ENCODE measurements at places on chromosomes 2 and 18.
A peak's percentile ranks its signal among the peaks of the same experiment; 100 is the strongest.

DNA sequence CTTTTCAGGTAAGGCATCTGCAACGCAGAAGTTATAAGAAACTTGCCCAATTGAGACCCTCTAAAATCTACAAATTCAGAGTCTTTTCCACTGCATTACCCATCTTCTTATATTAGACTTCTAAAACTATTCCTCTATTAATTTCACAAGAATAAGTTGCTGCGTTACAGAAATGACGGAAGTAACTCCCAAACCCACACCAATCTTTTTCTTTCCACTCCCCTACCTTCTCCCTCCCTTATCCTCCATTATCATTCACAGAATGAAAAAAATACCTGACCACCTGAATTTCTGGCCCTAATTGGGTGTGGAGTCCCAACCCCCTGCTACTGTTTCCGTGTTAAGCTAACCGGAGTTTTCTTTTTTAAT is 689 bp downstream of the RPRD1A start:
- no peak for DNase-seq

- no peak for DNase-seq
Measured at GRCh38 chr2:240655931-240656886, 26.5 kb downstream of the AQP12B start.

DNA sequence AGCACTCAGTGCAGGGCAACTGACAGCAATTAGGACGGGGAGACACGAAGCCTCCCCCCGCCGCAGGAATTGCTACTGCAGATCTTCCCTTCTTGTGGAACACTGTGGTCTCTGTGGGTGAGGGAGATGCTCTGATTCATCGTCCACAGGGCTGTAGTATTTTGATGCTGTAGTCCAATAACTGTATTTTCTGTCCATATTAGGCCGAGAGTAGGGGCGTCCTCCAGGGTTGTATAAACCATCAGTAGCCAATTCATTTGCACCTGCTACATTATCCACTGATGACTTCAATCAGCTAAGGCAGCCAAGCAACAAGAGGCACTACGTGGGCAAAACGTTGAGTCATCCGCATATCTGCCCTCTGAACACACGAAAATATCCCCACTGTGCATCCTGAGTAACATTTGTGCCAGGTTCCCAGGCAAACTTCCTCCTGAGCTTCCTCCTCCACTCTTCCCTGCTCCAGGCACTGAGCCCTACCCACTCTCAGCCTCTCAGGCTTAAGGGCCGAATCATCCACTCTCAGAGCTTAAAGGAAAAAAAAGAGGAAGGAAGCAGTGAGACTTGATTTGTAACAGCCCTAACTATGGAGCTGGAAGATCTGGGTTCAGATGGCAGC is 62.1 kb downstream of the LBH start:
- DNase-seq = peak; percentile 6

DNA sequence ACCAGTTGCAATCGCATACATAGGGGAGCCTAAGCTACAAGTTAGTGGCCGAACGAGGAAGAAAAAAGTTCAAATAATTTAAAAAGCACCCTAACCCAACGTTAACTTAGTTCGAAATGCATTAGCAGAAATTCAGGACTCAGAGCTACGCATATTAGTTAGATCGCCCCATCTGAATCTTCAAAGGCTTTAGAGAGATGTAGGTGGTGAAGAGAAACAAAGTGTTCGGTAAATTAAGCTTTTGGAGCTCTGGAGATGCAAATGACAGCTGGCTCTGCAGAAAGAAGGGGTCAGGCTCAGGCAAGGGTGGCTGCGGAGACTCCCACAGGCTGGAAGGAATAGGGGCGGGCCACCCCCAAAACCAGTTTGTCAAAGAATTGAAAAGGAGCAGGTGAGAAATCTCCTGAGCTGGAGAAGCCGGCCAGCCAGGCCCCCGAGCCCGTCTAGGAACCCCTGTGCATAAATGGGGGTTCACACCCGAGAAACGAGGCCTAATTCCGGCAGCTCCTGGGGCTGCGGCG is 621 bp downstream of the TXNL1 start:
- no peak for DNase-seq

DNA sequence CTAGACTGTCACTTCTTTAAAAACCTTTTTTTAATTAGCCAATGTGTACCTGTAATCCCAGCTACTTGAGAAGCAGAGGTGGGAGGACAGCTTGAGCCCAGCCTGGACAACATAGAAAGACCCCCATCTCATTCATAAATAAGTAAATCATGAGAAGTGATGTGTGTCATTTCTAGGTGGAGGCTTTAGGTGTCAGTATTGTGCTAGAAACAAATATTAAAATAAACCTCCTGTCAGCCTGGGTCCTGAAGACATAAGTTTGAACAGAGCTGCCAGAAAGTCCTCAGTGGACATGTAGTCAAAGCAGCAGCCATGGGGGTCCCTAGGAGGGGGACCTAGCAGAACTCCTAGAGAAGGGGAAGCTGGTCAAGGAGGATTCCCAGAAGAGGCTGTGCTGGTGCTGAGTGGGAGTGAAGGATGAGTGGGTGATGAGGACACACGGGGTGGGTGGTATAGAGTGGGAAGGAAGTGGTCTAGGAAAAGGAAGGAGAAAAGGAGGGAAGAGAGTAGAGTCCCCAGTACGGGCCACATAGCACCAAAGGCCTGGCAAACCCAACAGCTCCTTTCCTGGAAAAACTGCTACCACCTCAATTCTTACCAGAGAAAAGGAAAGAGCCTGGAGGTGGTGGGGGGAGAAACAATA is 316.6 kb upstream of the NCKAP5 start:
- DNase-seq = no peak

GRCh38 chr2:202693503-202693902 is 58.7 kb downstream of the FAM117B start:
- DNase-seq = no peak

GRCh38 chr2:111616651-111617218 is 267.3 kb downstream of the ANAPC1 start:
- no peak for DNase-seq

DNA sequence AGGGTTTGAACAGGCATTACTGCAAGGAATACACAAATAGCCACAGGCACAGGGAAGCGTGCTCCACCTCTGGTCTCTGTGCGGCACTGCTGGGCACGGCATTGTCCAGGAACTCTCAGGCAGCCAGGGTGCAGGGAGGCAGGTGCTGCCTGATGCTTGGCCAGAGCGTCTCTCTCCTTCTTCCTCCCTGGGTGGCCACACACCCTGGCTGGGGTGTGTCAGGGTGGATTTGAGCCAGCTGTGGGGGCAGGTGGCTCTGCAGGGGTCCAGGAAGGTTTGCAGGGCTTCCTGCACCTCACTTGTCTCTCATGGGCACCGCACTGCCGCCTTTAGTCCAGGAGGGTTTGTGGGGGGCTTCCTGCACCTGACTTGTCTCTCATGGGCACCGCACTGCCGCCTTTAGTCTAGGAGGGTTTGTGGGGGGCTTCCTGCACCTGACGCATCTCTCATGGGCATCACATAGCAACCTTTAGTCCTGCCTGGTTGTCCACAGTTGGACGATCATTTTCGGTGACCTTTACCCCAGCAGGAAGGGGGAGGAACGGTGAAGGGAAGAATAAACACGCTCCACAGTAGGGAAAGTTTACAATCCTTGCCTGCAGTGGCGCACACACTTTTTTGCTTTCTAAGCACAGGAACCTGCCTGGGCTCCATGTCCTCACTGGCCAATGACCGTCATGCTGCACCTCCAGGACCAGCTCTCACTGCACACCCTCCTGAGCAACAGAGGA is 332.9 kb downstream of the EIPR1 start:
- no peak for DNase-seq

GRCh38 chr2:230866756-230867523 is 2.2 kb downstream of the ITM2C start:
- DNase-seq = peak; percentile 81

DNA sequence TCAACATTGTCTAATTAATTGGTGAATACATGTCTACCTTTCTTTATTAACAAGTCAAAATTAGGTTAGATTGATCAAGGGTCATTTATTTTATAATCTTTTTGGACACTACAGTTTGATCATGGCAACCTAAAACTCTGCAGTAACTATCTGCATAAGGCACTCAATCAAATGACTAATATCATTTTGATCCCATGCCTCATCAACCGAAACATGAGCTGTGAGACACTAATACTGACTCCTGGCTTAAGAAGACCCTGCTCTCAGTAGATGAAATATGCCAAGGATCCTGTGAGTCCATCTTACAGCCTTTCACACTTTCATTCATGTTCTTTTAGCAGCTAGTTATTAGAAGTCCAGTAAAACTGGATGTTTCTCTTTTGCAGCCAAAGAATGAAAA is 169.4 kb upstream of the CAVIN2 start:
- no peak for DNase-seq

DNA sequence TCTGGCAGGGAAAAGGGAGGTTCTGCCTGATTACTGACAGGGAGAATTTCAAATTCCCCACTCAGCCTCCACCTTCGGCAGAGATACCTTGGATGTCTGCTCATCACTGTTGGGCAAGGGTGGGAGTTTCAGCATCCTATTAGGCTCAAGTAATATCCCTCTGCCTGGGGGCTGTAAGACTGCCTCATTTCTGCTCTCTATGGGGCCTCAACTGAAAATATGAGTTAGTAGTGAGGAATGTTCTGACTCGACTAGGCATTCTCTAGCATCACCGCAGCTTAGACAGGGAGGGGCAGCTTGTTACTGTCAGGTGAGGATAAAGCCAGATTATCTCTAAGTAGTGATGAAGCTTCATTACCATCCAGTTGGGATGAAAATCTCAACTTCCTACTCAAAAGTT is 87.7 kb upstream of the LRP1B start:
- no peak for DNase-seq

- DNase-seq = no peak
Measured at GRCh38 chr2:221758076-221758475, 186.0 kb upstream of the EPHA4 start.

GRCh38 chr18:3012136-3013023 is 564 bp downstream of the LPIN2 start:
- peak; percentile 44 for DNase-seq

DNA sequence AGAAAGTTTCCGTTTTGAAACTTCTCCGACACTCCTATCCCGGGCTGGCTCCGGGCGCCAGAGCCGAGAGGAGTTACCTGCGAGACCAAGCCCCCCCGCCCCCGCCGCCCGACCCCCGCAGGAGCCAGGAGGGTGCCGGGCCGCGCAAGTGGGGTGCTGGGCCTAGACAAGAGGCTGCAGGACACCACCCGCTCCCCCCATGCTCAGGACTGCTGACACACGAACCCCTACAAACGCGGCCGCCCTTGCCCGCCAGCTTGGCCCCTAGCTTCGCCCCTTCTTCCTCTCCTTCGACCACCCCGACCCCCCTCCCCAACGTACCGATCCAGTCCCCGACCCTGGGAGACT is 497 bp downstream of the PLA2R1 start:
- no peak for DNase-seq

DNA sequence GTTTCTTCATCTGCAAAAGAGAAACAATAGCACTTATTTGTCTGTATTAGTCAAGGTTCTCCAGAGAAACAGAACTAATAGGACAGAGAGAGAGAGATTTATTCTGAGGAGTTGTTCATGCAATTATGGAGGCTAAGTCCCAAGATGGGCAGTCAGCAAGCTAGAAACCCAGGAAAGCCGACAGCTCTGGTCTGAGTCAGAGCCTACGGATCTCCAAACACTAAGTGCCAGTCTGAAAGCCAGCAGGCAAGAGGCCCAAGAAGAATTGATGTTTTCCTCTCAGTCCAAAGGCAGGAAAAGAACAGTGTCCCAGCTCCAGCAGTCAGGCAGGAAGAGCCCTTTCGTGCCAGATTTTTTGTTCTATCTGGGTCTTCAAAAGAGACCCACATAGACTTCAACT is 36.5 kb upstream of the SLC66A3 start:
- DNase-seq = no peak

GRCh38 chr2:108212671-108213070 is 27.1 kb upstream of the SULT1C3 start:
- DNase-seq = no peak

DNA sequence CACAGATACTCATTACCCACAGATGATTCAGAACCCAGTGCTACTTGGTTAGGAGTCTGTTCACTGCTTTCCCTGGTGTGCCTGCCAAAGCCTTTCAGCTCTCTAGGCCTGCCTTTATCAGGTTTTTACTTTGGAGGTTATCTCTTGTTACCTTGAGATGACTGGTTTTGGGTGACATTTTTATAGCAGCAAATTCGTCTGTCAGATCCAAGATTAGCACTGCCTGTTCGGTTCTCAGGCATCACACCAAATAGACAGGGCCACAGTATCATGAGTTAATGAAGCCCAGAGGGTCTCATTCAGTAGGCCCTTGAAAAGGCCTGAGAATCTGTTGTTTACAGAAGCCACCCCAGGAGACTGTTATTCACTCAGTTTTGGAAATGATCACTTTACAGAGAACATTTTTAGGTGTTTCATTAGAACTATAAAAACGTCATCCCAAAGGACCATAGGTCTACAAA is 121.2 kb downstream of the OSBPL6 start:
- no peak for DNase-seq

DNA sequence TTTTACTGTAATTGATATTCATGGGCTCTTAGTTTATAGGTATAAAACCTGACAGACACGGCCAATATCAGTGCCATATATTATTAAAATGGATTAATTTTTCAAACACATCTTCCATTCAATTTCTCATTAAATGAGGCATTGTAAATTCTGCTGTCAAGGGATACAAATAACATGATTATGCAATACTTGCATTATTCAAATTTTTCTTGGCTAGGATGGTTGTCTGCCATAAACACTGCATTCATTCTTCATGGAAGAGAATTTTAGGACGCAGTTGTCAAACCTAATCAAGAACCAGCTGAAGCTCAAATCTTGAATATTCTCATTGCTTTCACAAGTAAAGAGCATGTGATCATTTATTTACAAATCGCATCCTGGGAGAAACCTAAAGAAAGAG is 255.6 kb downstream of the RDH14 start:
- DNase-seq = no peak

GRCh38 chr2:132937629-132938028 is 267.6 kb upstream of the LYPD1 start:
- no peak for DNase-seq

DNA sequence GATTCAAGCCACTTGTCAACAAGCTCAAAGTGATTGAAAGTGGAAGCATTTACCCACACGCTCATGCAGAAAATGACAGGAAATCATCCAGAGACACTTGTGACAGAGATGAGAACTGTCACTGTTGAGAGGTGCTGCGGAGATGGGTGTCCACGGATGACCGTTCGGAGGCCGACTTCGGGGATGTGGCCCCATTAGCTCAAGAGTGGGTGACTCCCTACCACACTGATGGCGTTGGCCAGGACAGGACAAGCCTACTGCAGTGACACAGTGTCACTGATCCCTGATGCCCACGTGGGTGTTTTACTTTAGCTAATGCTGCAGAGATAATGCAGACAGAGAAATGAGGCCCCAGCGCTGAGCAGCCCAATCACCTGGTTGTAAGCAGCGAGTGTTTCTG is 81.5 kb upstream of the YWHAQ start:
- DNase-seq = no peak

GRCh38 chr2:139165601-139166000 is 385.4 kb upstream of the NXPH2 start:
- no peak for DNase-seq

GRCh38 chr2:3198119-3198518 is 179.5 kb downstream of the EIPR1 start:
- no peak for DNase-seq

All from nucleus accumbens (tissue), 56 donors.